MCF 10A (cell line): ENCODE measurements at places on chromosomes 4 and X. TPM values are rescaled to one million over a fixed set of nuclear protein-coding genes. Genes with fewer than 3 reads are reported as not detected.

Gene MAGEA2
- not detected in 2 replicates for total RNA-seq

Gene ALAS2
- not detected in 2 replicates for total RNA-seq

- DNase-seq, result peak; percentile 66
Observed at GRCh38 chrX:76253432-76253831, 80.6 kb downstream of the PBDC1 start.

DNA sequence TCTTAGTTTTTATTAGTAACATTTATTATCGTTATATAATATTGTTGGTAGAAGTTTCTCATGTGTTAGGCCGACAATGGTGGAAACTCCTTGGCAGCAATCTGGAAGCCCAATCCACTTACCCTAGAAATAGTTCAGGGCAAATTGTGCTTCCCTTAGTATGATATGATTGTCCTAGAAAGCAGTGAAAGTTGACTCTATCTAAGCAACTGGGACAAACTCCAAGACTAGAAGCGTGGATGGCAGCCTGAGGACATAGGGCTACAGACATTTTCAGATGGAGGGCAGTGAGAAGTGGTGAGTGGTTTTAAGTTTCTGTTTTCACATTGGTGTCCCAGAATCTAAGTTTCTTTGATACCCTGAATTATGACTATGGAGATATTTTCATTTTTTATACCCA, 63.3 kb upstream of the TRPC3 start:
- no peak for DNase-seq

- DNase-seq, result no peak
Observed at GRCh38 chrX:39514801-39515200, 583.0 kb downstream of the BCOR start.
